ENCODE measurements at places on chromosomes 5 and 9.

- no peak for DNase-seq
Measured at GRCh38 chr5:56211298-56211865, 21.7 kb downstream of the ANKRD55 start.

- no peak for DNase-seq
Measured at GRCh38 chr5:42168091-42168670, 243.1 kb downstream of the FBXO4 start.

- DNase-seq: no peak
Measured at GRCh38 chr5:123753937-123754891, 242.2 kb downstream of the CSNK1G3 start.

DNA sequence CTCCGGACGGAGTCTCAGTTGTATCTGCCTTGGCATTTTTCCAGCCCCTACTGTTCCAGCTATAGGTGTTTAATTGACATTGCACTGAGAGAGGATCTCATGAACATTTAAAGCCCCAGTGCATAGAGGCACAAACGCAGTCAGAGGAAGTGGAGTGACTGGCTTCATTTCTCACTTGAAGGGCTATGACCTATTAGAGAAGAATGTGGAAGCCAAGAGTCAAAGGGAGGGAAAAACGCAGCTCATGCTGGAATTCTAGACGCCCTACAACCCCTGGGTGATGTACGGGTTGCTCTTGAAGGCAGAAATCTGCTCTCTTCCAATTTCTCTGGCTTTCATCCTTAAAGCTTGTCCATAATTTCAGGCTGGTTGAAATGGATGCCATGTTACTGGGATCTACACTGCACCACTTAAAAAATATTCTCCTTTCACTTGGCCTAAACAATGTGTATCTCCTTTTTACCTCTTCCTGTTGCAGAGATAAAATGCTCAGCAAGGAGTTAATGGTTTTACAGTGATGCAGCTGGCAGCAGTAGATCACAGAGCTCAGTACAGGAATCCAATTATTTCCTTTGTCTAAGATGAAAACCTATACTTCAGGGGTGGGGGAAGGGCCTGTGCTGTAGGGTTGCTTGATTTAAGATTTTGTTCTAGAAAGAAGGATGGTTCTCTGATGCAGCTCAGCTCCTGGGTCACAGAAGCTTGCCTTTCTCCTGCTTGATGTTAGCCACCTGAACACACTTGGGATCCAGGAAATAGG, 61.8 kb upstream of the MAMDC2 start:
- no peak for DNase-seq

DNA sequence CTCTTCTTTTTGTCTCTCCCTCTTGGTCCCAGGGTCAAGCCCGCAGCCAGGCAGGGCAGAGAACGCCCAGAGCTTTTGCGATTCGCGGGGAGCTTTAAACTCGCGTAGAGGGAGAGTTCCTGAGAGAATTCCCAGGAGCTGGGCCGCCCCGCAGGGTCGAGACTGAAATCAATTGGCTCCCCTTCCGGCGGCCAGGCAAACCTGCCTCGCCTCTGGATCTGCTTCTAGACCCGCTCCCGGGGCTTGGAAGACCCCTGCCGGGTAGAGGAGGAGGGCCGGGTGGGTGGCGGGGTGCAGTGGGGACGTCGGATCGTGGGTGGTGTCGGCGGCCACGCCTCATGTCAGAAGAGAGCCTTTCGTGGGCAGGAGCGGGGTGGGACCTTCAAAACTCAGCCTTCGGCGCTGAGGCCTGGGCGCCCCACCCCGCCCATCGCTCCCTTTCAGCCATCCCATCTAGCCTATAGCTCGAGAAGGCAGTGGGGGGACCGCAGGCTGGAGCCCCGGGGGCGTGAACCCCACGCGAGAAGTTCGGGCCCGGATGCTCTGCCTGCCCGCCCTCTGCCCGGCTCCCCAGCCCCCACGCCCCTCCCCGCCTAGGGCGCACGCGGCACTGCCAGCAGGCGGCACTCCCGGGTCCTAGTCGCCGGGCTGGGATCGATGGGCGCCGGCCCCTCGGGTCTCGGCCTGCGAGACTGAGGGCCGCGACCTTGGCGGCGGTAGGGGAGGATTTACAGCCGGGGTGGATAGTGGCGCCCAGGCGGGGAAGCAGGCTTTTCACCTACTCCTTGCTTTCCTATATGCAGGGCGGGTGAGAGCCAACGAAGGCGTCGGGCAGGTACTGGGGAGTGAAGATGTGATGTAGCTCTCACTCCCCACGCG, 6.1 kb downstream of the PRDM6 start:
- DNase-seq: no peak

GRCh38 chr5:7925961-7926695, 57.2 kb downstream of the MTRR start:
- no peak for DNase-seq

GRCh38 chr9:108830272-108830671, 25.5 kb downstream of the ACTL7B start:
- DNase-seq: no peak

DNA sequence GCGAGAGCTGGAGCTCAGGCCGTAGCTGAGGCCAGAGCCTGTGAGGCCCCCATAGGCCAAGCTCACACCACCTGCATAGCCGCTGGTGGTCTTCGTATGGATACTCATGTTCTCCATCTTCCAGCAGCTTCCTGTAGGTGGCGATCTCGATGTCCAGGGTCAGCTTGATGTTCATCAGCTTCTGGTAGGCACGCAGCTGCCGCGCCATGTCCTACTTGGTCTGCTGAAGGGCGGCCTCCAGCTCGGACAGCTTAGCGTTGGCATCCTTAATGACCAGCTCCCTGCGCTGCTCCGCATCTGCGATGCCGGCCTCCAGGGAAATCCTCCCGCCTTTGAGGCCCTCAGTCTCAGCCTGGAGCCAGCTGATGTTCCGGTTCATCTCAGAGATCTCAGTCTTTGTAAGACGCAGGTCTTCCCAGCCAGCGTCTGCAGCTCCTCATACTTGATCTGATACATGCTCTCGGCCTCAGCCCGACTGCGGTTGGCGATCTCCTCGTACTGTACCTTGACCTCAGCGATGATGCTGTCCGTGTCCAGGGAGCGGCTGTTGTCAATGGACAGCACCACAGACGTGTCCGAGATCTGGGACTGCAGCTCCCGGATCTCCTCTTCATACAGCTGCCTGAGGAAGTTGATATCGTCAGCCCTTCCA, 172.1 kb downstream of the PPP2R2B start:
- DNase-seq: no peak

DNA sequence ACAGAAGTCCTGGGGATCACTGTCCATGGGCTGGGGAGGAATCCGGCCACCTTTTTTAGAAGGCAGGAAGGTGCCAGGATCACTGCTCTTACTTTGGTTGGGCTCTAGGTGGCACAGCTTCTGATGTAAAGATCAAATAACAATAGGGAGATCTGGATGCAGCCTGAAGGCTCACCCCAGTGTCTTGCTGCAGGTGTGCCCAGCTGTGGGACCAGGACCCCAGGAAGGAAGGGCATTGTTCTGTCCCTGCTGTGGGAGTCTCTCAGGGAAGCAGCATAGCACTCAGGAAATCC, 69.6 kb downstream of the DAB2IP start:
- DNase-seq: no peak

GRCh38 chr9:121700165-121700831, 48.9 kb downstream of the DAB2IP start:
- no peak for DNase-seq

GRCh38 chr5:36396640-36397039, 94.9 kb upstream of the RANBP3L start:
- no peak for DNase-seq

GRCh38 chr5:39115644-39116343, 41.6 kb upstream of the RICTOR start:
- no peak for DNase-seq

DNA sequence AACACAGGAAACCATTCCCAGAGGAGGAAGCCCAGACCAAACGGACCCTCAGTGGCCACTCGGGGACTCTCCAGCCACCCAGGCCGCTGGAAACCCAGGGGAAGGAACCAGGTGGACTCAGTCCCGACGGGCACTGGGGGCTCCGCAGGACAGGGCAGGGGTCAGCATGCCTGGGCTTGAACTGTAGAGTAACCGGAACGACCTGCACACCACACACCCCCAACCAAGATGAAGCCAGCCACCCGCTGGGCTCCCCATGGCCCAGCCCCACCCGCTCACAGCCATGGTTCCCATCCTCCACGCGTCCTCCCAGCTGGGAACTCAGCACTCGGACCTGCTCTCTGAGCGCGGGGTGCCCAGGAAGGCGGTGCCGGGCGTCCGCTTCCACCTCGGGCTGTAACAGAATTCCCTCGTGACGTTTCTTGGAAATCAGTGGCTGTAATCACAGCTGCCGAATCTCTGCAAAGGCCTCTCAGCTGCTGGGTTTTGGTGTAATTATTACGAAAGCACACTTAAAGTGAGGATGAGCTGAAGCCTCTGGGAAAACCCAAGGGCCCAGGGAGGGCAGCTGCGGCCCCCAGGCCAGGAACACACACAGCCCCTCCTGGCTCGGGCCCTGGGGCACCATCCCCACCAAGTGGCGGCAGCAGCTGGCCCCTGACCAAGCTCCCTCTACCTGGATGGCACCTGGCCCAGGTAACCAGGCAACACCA, 13.8 kb downstream of the NACC2 start:
- no peak for DNase-seq

DNA sequence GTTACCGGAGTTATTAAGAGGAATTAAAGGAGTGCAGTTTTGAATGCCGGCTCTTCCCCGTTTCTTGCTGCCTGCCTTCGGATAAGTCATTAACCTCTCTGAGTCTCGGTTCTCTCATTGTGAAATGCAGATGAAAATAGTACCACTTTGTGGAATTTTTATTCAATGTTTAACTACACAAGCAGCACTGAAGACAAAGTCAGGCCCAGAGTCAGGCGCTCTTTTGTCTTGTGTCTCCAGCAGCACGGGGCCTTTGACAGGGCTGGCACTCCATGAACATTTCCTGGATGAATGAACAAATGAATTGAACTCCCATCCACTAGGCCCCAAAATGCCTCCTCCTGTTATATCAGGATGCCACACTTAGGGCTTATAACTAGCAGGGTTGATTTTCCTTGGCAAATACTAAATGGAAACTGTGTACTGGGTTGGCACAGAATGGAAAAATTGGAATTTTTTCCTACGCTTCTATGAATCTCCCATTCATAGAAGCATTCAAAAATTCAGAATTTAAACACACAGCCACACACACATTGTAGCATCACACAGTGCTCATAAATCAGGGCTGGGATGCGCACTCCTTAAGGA, 332.8 kb downstream of the MLLT3 start:
- no peak for DNase-seq

GRCh38 chr9:94081435-94081834, 2.8 kb upstream of the PTPDC1 start:
- DNase-seq: no peak

GRCh38 chr9:134981829-134982228, 64.1 kb upstream of the FCN1 start:
- no peak for DNase-seq

GRCh38 chr9:25677301-25678146, 720 bp downstream of the TUSC1 start:
- no peak for DNase-seq

GRCh38 chr9:91348191-91348807, 13.4 kb downstream of the AUH start:
- no peak for DNase-seq

GRCh38 chr9:34232201-34232600, 53.4 kb downstream of the UBAP1 start:
- no peak for DNase-seq

- no peak for DNase-seq
Measured at GRCh38 chr9:72718503-72718902, 197.1 kb downstream of the TMC1 start.

GRCh38 chr9:137952976-137953666, 75.5 kb downstream of the CACNA1B start:
- DNase-seq: no peak

DNA sequence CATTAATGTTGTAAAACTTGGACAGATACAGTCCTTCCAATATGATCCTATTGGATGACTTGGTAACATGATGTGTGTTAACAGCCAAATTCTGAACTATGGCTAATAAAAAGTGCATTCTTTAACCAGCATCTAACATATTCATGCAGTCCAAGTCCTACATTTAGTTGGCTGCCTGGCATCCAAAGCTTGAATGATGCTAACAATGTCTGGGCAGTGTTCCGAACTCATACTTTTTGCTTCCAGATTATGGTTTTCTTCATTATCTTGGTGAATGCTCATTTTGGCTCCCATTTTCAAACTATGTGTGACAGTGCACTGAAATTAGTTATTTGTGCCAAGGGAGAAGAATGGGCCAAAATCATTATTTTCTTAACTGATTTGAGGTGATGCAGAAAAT, 2.8 kb downstream of the FAM174A start:
- no peak for DNase-seq

- DNase-seq: no peak
Measured at GRCh38 chr5:119393746-119394145, 37.9 kb downstream of the TNFAIP8 start.

DNA sequence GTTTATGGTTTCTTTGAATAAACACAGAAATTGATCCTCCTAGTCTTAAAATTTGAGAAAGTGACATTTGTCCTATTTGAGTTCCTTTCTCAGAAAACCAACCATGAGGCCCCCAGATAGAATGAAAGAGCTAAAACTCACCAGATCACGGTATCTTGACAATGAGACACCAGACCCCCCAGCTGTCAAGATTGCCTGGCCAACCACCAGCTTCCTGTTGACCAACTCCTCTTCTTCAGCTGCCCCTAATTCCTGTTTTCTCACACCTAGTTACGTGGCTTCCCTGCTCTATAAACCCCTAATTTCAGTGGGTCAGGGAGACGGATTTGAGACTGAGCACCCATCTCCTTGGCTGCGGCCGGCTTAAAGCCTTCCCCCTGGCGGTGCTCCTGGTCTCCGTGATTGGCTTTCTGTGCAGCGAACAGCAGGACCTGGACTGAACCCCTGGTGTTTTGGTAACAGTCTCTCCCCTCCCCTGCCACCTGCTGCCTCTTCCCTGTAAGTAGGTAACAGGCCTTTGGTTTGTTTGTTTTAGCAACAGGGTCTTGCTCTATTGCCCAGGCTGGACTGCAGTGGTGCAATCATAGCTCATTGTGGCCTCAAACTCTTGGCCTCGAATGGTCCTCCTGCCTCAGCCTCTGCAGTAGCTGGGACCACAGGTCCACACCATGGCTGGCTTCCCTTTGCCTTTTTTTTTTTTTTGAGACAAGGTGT, 4.8 kb upstream of the ENTPD2 start:
- DNase-seq: no peak

DNA sequence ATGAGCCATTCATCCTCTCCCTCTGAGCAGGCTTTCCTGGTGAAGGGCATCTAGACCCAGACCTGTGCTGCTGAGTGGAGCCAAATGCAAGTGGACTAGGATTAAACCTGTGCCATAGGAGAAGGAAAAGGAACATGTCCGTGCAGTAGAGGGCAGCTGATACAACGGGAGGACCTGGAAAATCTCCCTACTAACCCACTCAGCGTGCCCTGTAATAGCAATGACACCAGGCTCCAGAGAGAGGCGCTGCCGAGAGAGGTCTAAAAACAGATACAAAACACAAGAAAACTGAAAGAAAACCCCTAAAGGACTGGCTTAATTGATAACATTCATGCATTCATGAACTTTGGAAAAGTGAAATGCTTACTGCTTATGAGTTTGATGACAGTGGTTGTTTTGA, 60.8 kb downstream of the PFDN1 start:
- no peak for DNase-seq

DNA sequence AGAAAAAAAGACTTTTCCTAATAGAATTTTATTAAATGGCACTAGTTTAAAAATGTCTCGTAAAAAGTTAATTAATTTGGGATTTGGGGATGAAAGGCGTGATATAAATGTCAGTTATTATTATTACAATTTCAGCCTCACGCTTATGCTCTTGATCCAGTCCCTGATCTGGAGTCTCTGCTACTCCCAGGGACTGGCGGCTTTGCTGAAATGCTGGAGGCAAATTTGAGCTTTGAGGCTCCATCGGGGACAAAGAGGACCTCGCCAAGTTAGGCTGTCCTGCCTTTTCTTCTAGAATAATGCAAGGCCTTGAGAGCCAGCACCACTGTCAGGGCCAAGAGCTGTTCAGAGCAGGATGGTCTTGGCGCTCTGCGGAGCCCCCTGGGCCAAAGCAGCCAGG, 69.7 kb downstream of the ZNF618 start:
- no peak for DNase-seq
